Left cardiac atrium (tissue), 4 donors: ENCODE measurements at places on chromosomes 5 and 9.

DNA sequence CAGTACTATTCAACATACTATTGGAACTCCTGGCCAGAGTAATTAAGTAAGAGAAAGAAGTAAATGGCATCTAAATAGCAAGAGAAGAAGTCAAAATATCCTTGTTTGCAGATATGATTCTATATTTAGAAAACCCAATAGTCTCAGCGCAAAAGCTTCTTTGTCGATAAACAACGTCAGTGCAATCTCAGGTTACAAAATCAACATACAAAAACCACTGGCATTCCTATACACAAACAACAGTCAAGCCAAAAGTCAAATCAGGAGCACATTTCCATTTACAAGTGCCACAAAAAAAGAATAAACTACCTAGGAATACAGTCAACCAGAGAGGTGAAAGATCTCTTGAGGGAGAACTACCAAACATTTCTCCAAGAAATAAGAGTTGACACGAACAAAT lies 1901.9 kb upstream of the ACO1 start:
- no peak for DNase-seq

DNA sequence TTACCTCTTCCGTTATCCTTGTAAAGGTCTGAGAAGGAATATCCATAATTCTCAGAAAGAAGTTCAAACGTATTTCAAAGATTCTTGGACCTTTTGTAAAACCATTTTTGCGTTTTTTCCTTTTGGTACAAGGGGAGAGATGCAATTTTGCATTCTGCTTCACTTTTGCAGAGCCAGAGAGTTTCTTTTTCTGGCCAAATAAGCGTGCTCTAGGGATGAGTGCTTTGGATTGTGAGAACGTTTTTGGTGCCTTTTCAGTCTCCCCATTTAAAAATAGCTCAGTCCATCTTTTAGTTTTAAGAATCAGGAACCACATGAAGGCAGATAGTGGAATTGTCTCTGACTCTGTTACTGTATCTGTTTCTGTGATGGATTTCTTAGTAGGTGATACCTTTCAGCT lies 1.5 kb downstream of the ARHGAP26 start:
- no peak for DNase-seq

GRCh38 chr5:122030251-122030650 lies 47.8 kb downstream of the LOX start:
- no peak for DNase-seq

DNA sequence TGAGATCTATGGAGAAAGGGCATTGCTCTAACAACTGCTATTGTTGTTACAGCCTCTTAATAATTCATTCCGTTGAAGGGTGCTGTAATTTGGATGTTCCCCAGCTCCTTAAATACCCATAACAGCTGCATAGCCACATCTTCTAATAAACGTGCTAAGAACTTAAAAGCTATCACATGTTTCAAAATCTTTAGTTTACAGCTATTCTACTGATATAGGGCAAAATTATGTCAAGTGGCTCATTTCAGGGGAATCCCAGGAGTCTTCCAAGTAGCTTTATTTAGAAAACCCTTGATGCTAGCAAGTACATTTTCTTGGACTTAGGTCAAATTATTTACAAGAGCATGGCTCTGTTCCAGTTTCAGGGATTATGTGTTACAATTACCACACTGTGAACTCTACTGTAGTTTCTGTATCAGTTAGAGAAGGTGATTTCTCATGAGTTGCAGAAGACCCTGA lies 990.4 kb upstream of the ACO1 start:
- no peak for DNase-seq

DNA sequence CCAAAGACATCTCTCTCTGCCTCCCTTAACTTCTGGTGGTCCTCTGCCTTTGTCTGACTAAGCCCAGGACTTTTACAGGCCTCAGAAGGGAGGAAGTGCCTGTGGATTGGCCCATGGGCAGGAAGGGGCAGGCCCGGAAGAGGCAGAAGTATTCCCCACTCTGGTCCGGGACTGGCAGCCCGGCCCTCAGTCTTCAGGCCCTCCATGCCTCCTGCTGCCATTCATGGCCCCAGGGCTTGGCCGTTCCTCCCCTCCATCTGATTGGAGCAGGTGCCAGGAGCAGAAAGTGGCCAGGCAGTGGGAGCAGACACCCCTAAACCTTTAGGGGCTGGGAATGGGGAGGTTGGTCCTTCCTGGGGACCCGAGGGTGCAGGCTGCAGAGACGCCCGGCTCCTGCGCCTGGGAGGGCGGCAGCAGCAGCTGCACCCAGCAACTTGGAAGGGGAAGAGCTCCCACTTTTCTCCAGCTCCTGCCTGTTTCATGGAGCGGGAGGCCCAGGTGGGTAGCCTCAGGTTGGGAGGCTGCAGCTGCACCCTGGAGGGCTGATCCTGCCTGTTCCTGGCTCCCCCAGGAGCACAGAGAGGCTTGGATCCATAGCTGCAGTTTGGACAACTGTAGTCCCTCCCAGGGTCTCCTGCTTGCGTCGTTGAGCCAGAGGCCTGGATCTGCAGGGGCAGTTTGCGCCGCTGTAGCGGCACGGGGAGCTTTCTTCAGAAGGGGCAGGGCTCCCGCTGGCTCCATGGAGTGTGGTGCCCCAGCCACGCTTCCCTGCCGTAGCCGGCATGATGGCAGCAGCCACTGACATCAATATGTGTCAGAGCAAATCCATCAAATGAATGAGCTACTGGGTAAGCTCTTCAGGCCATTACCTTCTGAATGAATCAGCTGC lies 661.5 kb upstream of the NUDT12 start:
- DNase-seq: no peak

- DNase-seq: no peak
These were observed 571 bp downstream of the CNTFR start for GRCh38 chr9:34588671-34589635.

DNA sequence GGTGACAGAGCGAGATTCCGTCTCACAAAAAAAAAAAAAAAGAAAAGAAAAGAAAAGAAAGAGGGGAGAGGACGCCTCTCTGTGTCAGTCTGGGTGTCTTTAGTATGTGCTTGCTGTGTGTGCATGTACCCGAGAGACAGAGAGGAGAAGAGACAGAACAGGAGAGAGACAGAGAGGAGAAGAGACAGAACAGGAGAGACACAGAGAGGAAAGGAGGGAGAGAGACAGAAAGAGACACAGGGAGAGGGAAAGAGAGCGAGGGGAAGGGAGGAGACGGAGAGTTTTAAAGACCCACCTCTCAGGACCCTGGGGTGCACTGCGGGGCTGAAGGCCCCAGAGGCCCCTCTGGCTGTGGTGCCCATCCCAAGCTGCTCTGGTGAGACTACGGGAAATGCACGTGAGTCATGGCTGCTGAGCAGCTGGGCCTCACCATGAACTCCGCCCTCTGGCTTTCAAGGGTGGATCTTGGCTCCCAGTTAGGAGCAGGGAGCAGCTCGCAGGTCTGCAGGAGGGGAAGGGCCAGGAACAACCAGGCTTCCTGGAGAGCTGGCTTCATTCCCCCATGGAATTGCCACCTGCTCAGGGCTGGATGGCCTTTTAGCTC lies 7.9 kb downstream of the SLC6A3 start:
- no peak for DNase-seq

DNA sequence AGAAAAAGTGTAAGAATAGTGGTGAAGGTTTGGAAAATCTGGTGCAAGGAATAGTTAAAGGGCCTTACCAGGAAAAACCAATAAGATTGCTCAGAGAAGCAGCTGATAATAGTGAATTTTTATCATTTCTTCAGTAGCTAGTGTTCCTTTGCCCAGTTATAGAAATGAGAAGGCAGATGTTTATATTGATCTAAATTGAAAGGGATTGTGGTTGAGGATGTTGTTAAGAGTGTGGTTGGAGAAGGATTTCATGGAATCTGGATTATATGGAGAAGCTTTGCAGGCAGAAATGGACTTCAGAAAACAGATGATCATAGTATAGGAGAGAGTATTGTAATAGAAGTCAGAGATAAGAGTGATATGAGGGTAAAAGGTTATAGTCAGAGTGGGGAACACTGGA lies 102.6 kb downstream of the XRCC4 start:
- DNase-seq: no peak

DNA sequence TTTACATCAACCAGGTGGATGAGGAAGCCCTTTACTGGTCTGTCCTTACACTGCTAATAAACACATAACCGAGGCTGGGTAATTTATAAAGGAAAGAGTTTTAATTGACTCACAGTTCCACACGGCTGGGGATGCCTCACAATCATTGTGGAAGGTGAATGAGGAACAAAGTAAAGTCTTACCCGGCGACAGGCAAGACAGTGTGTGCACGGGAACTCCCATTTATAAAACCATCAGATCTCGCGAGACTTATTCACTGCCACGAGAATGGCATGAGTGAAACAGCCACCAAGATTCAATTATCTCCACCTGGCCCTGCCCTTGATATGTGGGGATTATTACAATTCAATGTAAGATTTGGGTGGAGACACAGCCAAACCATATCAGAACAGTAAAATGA lies 67.3 kb upstream of the GRAMD2B start:
- no peak for DNase-seq

GRCh38 chr5:126462239-126463014 lies 39.2 kb downstream of the GRAMD2B start:
- no peak for DNase-seq

- no peak for DNase-seq
These were observed 278.0 kb downstream of the ADAMTS6 start for GRCh38 chr5:65203746-65204145.

- DNase-seq: peak; percentile 28
These were observed 132.2 kb upstream of the ASTN2 start for GRCh38 chr9:117546894-117547678.

DNA sequence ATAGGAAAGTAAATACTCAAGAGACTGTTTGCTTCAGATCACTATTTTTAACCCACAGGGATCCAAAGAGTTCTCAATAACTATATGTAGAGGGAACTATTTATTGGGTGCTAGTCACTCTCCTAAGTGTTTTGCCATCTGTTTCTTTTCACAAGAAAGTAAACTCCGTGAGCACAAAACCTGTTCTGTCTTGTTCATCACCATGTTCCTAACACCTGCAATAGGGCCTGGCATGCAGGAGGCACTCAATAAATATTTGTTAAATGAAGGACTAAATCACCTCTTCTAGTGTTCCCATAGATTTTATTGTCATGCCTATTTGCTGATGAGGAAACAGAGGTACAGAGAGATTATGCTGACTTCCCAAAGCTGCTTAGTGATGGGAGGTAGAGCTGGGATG lies 118.2 kb downstream of the VCAN start:
- DNase-seq: no peak

DNA sequence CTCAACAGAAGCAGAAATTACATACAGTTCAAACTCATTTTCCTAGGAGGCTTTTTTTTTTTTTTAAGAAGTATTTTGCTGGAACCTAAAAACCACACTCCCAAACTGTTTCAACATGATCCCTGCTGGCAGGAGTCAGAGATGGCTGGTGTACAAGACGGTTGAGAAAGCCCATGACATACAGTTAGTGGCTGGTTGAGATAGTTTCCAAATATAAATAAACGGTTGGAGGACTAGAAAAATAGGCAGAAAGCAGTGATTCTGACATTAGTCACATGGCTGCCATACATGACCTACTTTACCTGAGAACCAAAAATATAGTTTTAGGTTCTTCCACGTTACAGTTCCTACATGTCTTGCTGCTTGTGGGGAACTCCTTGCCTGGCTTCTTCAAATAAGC lies 31.7 kb upstream of the BASP1 start:
- peak; percentile 55 for DNase-seq

GRCh38 chr5:79843450-79844388 lies 147.3 kb downstream of the MTX3 start:
- no peak for DNase-seq

DNA sequence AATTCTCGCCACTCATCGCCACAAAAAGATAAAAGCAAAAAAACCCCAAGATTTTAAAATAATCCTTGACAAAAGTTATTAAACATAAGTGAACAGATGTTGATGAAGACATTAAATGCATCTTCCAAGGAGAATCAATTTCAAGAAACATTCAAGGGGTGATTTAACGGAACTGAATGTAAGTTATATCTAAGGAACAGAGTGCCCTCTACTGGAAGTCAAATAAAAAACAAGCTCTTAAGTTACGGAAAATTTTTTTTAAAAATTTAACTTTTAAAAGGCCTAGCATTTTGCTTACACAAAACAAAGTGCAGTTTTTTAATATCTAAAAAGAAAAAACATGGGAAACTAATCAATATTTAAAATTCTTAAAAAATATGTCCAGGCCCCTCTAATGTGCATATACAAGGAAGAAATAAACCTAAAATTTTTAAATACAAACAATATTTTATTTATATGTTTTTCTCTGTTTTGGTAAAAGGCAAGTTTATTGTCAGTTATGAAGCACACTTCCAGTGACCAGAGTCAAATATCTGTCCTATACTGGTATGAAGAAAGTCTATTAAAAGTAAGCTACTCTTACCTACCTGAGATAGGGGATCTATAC lies 28.0 kb downstream of the TEX10 start:
- DNase-seq: no peak

- no peak for DNase-seq
These were observed 60.1 kb upstream of the SLC30A5 start for GRCh38 chr5:69033690-69034089.

GRCh38 chr9:99057665-99058625 lies 47.0 kb upstream of the TGFBR1 start:
- no peak for DNase-seq

DNA sequence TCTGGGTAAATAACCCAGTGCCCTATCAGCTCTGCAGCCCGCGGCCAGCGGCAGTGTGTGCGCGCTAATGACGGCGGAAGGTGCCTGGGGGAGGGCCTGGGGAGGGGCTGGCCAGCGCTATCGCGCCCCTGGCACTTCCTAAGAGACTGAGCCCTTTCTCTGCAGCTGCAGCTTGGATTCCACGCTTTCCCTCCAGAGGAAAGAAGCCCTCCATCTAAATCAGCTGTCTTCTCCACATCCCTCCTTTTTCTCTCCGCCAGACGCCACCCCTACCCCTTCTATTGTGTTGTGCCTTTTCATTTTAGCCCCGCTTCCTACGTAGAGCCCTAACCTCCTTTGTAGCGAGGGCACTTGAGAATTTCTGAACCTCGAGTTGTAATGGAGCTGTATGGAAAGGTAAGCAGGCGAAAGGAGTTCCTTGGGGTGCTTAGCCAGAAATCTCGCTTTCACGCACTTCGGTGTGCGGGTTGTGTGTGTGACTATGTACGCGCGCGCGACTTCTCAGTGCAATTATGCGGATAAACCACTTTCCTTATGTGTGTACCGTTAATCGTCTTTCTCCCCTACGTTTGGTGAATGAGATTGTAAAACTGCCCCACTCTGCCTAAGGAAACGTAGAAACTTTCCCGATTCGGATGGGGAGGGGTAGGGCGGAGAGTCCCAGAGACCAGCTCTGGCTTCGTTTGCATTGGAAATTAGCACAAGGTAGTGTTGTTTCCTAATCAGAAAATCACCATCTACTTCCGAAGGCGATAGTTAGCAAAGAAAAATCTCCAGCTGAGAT lies 664 bp upstream of the RAB3C start:
- no peak for DNase-seq

- peak; percentile 32 for DNase-seq
These were observed 234.3 kb upstream of the ANKH start for GRCh38 chr5:15105799-15106393.

DNA sequence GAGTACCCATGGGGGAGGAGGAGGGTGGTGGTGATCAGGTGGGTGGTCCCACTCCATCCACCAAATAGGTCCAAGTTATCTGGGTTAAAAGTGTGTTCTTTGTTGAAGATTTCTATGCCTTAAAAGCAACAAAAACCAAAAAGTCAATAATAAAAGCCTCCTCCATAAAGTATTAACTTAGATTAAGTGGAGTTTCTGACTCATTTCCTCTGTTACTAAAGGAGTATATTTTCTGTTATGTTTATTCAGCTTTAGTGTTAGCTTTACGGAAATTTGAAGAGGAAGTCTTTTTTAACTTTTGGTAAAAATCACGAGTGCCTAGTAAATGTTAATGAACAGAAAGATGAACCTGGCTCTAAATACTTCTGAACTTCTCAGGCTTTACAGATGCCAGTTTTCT lies 17.8 kb downstream of the FBXO38 start:
- no peak for DNase-seq
